ENCODE measurements at places on chromosomes 12 and 14.

- no peak for DNase-seq
Measured at GRCh38 chr12:27221625-27222387, 22.3 kb upstream of the STK38L start.

GRCh38 chr12:2416158-2416557 is 363.4 kb downstream of the CACNA1C start:
- DNase-seq, result no peak

DNA sequence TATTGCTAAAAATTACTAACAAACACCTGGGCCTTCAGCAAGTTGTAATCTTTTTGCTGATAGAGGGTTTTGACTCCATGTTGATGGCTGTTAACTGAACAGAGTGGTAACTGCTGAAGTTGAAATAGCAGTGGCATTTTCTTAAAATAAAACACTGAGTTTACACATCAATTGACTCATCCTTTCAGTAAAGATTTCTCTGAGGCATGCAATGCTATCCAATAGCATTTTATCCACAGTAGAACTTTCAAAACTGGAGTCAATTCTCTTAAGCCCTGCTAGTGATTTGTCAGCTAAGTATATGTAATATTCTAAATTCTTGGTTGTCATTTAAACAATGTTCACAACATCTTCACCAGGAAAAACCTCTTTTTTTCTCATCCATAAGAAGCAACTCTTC is 59.5 kb downstream of the CMAS start:
- no peak for DNase-seq

- DNase-seq, result no peak
Measured at GRCh38 chr14:71931492-71932228, 569 bp upstream of the RGS6 start.

DNA sequence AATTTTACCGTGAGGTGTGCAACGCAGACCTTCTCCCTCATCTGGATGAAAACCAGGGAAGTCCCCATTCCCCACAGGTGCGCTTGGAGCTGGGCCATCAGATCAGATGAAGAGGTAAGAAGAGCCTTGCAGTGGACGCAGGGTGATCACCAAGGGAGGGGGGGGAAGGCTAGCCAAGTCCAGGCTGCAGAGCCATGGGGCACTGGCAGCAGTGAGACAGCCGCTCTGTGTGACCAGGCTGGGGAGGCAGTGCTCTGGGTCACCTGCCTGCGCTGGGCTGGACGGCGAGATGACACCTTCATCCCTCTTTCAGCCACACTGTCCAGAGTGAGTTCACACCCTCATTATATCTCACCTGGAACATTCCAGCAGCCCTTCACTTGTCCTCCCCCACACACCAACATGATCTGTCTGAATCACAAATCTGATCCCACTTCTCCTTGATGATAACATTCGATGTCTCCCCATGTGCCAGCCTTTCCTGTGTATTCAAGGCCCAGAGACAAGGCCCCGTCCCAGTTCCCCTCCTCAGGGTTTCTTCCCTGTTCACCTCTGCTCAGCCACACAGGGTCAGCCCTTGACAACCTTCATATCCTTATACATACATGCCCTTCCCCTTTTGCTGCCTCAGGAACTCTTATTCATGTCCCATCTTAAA is 65.9 kb upstream of the VASH1 start:
- DNase-seq, result no peak

- no peak for DNase-seq
Measured at GRCh38 chr12:93856611-93857010, 179.4 kb downstream of the CRADD start.

DNA sequence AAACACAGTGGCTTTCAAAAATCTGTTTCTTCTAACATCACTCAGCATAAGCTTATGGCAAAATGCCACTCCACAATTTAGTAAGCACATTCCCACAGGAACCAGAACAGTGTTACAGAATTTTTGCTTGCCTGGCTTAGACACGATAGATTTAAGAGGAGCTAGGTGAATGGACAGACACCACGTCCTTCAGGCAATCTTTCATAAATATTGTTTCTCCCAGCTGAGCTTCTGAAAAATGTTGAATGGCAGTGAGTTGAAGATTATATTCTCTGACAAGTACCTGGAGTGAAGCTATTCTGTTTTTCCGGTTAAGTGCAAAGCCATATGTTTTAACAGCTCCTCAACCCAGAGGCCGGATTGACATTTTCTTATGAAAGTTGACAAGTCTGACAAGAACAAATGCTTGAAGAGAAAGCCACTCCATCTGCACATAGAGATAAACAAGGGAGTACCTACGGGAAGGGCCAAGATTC is 102.0 kb downstream of the FSCB start:
- no peak for DNase-seq

GRCh38 chr14:89963288-89963978 is 7.7 kb downstream of the TDP1 start:
- no peak for DNase-seq

GRCh38 chr14:99393059-99393655 is 87.5 kb downstream of the SETD3 start:
- no peak for DNase-seq

GRCh38 chr12:105616971-105617540 is 286.6 kb downstream of the C12orf75 start:
- no peak for DNase-seq

GRCh38 chr14:24286996-24287395 is 12.6 kb downstream of the DHRS1 start:
- no peak for DNase-seq

- DNase-seq, result no peak
Measured at GRCh38 chr12:8827551-8828256, 5.3 kb downstream of the A2ML1 start.

Measured in caudate nucleus (tissue), 63 donors.